ENCODE measurements at places on chromosomes 12 and 14.

- DNase-seq = no peak
Observed at GRCh38 chr14:38070061-38070588, 137.6 kb upstream of the SSTR1 start.

DNA sequence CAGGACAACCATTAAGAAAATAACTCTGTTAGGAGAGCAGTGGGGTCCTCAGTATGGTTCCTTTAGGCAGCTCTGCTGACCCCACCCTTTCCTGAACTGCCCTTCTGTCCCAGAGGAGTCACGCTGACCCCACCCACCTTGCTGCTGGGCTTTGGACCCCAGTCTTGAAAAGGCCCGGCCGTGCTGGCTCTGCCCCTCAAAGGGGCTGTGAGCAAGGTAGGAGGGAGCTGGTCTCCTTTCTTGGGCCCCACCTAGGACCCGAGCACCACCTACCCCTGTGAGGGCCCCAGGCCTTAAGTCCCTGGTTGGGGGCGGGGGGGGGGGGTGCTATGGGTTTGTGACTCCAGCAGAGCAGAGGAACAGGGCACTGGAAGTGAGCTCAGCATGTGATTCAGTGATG is 171.1 kb downstream of the MON2 start:
- no peak for DNase-seq

- no peak for DNase-seq
Observed at GRCh38 chr12:105995961-105996431, 142.8 kb downstream of the NUAK1 start.

DNA sequence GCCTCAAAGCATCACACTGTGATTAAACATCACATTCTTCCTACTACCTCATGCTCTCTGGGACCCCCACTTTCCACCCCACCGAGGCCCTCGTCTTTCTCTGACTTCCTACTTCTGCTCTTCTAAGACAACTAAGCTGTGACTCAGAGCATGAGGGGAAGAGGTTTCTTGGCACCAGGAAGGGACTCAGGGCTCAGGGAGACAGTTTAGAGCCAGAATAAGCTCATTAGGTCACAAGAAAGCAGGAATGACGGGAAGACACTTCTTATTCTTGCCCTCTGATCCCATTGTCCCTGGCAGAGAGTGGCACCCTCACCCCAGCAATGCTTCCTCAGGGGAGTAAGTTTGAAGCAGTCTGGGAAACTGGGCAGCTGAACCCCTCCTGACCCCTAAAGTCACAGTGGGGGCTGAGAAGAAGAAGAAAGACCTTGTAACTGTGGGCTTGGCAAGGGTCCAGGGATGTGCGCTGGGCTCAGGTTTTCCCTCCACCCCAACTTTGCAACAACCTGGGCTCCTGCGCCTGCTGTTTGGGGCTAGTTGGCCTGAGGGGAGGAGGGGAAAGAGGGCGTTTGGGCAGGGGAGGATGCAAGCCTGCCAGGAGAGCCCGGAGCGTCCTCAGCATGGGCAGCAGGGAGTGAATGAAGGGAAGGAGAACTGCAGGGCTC is 64.6 kb upstream of the ACTN1 start:
- no peak for DNase-seq

DNA sequence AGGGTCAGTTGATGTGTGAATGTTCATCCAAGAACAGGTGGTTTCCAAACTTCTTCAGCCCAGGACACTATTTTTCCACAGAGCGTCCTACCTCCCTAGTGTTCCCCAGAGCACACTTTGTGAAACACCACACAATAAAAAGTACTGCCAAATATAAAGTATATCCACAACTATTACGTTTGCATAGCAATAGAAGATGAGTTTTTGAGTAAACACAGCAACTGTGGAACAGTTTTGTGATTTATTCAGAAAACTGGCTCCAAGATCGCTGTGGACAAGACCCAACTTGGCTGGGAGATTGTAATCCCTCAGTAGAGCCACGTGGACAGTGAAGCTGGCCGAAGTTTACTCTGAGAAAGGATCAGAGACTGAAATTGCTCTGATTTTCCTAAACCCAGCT is 14.5 kb upstream of the MAP1LC3B2 start:
- DNase-seq = no peak

DNA sequence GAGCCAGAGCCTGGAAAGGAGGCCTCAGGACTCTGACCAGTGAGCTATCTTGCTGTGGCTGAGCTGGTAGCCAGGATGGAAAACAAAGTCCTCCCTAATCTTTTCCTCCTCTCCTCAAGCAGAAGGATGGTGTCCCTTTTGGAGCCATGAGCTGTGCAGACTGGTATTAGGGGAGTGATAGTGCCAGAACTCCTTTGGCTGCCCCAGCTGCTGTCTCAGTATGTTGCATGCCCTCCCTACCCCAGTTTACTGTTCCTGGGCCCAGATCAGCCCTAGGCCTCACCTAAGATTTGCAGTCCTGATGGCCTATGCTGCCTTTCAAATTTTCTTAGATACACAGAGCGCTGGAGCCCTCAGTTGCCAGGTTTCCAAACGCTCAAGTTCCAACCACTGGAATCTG is 150.3 kb upstream of the ALG10B start:
- DNase-seq = no peak

DNA sequence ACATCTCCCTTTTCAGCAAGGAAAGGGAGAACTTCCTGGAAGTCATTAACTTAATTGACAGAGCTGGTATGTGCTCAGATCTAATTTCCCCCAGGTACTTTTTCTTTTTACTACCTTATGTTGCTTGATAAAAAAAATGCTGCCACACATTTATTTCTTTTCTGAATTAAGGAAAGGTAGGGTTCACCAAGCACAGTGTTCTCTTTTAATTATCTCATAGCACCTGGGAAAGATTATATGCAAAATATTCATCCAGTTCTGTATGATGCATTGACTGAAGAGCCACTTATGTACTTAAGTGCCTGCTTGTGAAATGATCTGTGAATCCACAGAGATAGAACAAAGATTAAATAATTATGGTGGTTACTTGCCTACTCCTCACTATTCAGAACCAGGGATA is 25.1 kb downstream of the KCNC2 start:
- no peak for DNase-seq

DNA sequence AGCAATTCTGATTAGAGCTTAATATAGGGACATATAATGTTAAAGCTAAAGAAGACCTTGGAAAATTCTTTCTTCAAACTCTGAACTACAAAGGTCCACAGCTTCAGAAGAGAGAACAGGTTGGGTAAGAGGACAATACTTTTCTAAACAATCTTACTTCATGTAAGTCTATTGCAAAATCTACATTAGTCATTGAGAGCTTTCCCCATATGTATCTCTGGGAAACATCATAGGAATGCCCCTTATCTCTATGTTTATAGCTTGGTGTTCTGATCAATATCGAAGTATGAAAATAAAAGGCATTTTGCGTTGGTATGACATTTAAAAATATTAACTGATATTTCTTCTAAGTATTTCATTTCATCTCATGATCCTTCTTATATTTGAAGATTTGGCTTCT is 962.6 kb downstream of the AACS start:
- DNase-seq = no peak

- peak; percentile 30 for DNase-seq
Observed at GRCh38 chr12:47080725-47081502, 1.2 kb upstream of the AMIGO2 start.

DNA sequence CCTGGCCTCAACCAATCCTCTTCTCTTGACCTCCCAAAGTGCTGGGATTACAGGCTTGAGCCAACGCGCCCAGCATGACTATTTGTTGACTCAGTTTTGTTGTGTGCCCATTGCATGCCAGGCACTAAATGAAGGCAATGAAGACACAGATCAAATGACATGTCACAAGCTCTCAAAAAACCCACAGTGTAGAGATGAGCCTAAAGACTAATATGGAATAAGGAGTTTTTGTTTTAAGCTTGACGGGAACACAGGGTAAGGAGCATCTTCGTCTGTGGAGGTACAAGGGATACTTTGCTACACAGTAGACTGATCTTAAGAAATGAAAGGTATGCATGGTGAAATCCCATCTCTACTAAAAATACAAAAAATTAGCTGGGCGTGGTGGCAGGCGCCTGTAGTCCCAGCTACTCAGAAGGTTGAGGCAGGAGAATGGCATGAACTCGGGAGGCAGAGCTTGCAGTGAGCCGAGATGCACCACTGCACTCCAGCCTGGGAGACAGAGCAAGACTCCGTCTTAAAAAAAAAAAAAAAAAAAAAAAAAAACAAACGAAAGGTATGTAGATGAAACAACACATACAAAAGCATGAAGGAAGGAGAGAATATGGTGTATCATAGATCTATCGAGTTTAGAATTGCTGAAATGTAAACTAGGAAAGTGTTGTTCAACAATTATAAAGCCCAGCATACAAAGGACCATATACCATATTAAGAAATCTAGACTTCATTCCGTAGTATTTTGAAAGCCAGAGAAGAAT is 122.1 kb upstream of the PTPRB start:
- DNase-seq = no peak

Measured in activated CD4-positive, alpha-beta T cell treated with anti-CD3 and anti-CD28 coated beads, Interleukin-2, amount 50 U/mL, for 1 hour (primary cell).